ENCODE measurements at places on chromosomes 16 and 17. TPM values are rescaled to one million over a fixed set of nuclear protein-coding genes. Genes with fewer than 3 reads are reported as not detected.

GRCh38 chr17:39652587-39653315 is 12.4 kb upstream of the TCAP start:
- no peak for DNase-seq

DNA sequence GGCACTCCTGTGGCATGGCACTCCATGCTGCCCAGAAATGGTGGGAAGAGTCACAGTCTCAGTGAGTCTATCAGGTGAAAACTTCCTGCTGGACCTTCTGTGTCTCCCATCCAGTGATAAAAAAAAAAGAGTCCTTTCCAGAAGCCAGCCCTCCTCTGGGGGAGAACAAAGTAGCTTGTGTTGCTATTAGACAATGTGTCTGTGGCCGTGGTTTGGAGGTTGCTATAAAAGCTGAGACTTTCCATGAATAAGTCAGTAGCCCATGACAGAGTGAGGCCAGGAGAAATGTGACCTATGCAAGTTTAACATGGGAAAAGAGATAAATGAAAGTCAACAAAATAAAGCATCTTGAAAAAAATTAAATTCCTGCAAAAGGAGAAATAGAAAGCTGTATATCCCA is 250.7 kb upstream of the MON1B start:
- DNase-seq, result no peak

DNA sequence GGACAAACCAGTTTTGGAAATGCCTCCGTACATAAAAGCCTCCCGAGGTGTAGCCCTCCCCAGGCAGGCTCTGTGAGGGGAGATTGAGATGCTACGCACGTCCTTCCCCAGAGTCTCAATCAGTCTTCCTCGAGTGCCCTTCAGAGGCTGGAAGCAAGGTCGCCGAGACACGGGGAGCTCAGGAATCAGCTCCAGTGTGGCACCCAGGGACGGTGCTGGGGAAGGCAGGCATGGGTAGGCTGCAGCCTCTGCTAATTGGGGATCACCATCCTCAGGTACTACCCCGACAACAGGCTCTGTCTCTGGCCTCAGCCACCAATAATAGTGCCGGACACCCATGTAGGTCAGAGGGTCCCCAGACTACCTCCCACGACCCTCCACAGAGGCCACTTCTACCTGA is 28.1 kb upstream of the GSG1L start:
- no peak for DNase-seq

DNA sequence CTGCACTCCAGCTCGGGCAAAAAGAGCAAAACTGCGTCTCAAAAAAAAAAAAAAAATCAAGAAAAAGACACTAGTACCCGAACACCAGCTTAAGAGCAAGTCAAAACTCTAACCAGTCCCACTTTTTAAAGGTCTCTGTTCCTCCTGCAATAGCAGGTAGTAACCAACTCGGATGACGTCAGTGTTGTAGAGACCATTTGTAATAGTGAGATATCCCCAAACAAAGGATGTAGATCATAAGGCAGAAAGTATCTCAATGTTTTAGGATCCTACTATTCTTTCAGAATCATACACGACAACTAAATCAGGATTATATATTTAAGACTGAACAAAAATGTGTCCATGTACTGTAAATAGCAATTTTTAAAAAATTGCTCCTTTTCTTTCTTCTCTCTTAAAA is 2.4 kb downstream of the JPT1 start:
- DNase-seq, result no peak

G6PC1 gene
- total RNA-seq, result not detected

Measured in progenitor cell of endocrine pancreas (in vitro differentiated cells).